ENCODE measurements at places on chromosomes 5 and 9. TPM values are rescaled to one million over a fixed set of nuclear protein-coding genes. Genes with fewer than 3 reads are reported as not detected.

PLAC8L1 gene
- total RNA-seq: not detected

SLC34A3 gene
- not detected for total RNA-seq

IFNA7 gene
- not detected for total RNA-seq

IFNA2 gene
- not detected for total RNA-seq

WDR38 gene
- total RNA-seq: not detected

SNX30 gene
- total RNA-seq: 25.2 TPM

CCT5 gene
- total RNA-seq: 406 TPM

LCN1 gene
- 0.65 TPM for total RNA-seq

OR1J2 gene
- total RNA-seq: 0.14 TPM

SPATA31E1 gene
- not detected for total RNA-seq

PCDHGC5 gene
- total RNA-seq: 2.6 TPM

ORM1 gene
- not detected for total RNA-seq

SUSD3 gene
- total RNA-seq: 1.1 TPM

SPINK5 gene
- total RNA-seq: under 0.01 TPM

PCDHGB1 gene
- total RNA-seq: 3.3 TPM

MSMP gene
- not detected for total RNA-seq

OXCT1 gene
- 31.6 TPM for total RNA-seq

ENHO gene
- not detected for total RNA-seq

CERCAM gene
- 120 TPM for total RNA-seq

PAEP gene
- total RNA-seq: not detected

PDE8B gene
- 0.14 TPM for total RNA-seq

HARS2 gene
- total RNA-seq: 24.6 TPM

PCDHGA8 gene
- 3.3 TPM for total RNA-seq

C5orf46 gene
- not detected for total RNA-seq

MRPS30 gene
- 59.0 TPM for total RNA-seq

EQTN gene
- total RNA-seq: not detected

ARHGEF37 gene
- 0.57 TPM for total RNA-seq

PRSS3 gene
- 28.4 TPM for total RNA-seq

ZNF169 gene
- 1.8 TPM for total RNA-seq

RNF180 gene
- 0.74 TPM for total RNA-seq

KIF2A gene
- 42.1 TPM for total RNA-seq

ACOT12 gene
- 0.74 TPM for total RNA-seq

GRM6 gene
- total RNA-seq: not detected

SV2C gene
- total RNA-seq: not detected

BRINP1 gene
- 0.18 TPM for total RNA-seq

TAF1L gene
- total RNA-seq: not detected

OBP2B gene
- not detected for total RNA-seq

PLK2 gene
- 271 TPM for total RNA-seq

PTPRD gene
- 6.9 TPM for total RNA-seq

PITX1 gene
- 208 TPM for total RNA-seq

SLIT3 gene
- 18.5 TPM for total RNA-seq

FAM221B gene
- not detected for total RNA-seq

PCDHB14 gene
- 0.85 TPM for total RNA-seq

DDX4 gene
- total RNA-seq: not detected

CARTPT gene
- total RNA-seq: not detected

LARP1 gene
- 24.6 TPM for total RNA-seq

PRDM9 gene
- not detected for total RNA-seq

ARID3C gene
- total RNA-seq: 0.14 TPM

LOX gene
- 94.2 TPM for total RNA-seq

PGM5 gene
- 14.9 TPM for total RNA-seq
